ENCODE measurements at places on chromosomes 11 and 22. TPM values are rescaled to one million over a fixed set of nuclear protein-coding genes. Genes with fewer than 3 reads are reported as not detected.

Gene ABCG4
- 2.4 TPM for total RNA-seq

Gene OR52H1
- total RNA-seq: not detected

Gene GLB1L2
- 1.0 TPM for total RNA-seq

Gene PHRF1
- 41.6 TPM for total RNA-seq

Gene VWA5A
- 2.6 TPM for total RNA-seq

Gene CACNA1I
- total RNA-seq: 0.12 TPM

Gene NEU3
- 6.6 TPM for total RNA-seq

Gene OR6A2
- 0.56 TPM for total RNA-seq

Gene BCO2
- total RNA-seq: 2.6 TPM

All from glutamatergic neuron (in vitro differentiated cells).